ENCODE measurements at places on chromosomes 7 and 10.

DNA sequence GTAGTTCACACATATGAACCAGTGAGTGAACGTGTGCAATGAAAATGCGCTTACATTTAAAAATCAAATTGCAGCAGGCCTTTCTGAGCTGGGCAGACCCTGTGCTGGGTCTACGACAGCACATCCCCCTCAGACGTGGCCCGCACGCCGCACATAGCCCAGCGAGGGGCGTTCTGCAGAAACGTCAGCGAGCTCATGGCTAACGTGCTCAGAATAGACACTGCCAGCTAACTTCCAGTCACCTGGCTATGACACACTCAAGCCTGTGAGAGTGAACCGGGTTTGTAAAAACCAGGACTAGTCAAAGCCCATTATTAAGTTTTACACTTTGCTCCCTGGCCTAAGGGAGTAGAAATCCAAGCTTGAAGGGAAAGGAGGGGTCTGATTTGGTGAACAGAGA lies 108.1 kb upstream of the INSIG1 start:
- DNase-seq = no peak

DNA sequence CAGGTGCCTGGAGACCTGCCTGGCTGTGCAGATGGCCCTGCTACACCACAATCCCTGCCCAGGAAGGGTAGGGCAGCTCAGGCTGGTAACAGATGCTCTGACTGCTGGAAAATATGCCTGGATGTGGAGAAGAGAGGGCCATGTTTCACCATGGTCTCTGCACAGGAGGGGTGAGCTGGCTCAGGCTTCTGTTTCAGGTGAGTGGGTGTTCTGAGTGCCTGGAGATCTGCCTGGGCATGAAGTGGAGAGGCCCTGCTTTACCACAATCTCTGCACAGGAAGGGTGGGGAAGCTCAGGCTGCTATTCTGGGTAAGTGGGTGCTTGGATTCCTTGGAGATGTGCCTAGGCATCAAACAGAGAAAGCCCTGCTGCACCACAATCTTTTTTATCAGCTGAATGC lies 350.1 kb downstream of the KIF20B start:
- no peak for DNase-seq

- peak; percentile 23 for DNase-seq
Measured at GRCh38 chr10:63627881-63628296, 106.7 kb downstream of the REEP3 start.

DNA sequence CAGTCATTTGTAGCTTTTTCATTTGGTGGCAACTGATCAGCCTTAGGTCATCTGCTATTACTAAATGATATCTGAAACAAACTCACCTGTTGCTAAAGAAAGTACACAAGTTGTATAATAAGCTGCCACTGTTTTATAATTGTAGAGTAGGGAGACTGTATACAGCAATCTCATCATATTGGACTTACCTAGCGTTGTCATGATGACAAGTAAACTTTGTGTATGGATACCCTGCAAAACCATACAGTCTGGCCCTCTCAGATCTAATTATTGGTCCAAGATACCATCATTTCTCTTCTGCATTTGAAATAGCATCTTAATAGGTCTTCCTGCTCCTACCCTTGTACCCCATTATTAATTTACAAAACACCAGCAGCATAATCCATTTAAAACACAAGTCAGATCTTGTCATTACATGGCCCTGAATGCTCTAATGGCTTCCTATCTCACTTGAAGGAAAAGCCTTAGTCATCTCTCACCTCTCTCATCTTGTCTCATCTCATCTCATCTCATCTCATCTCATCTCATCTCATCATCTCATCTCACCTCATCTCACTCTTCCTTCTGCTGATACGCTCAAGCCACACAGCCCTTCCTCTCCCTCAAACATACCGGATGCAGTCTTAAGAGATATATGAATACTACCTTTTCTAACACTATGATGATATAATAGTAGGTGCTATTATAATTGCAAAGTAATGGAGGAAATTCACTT lies 540.6 kb downstream of the MDFIC start:
- DNase-seq = no peak

All from tongue (tissue), 3 donors.